Activated CD4-positive, alpha-beta T cell treated with anti-CD3 and anti-CD28 coated beads for 36 hours (primary cell): ENCODE measurements at places on chromosomes 5 and 9.

GRCh38 chr5:132294728-132295504 lies 722 bp downstream of the SLC22A4 start:
- peak; percentile 90 for DNase-seq

- no peak for DNase-seq
These were observed 205.6 kb upstream of the CLINT1 start for GRCh38 chr5:158064334-158065123.

GRCh38 chr9:87069690-87070089 lies 122.4 kb upstream of the GAS1 start:
- no peak for DNase-seq

- no peak for DNase-seq
These were observed 156.2 kb downstream of the RGS3 start for GRCh38 chr9:113619491-113620376.

DNA sequence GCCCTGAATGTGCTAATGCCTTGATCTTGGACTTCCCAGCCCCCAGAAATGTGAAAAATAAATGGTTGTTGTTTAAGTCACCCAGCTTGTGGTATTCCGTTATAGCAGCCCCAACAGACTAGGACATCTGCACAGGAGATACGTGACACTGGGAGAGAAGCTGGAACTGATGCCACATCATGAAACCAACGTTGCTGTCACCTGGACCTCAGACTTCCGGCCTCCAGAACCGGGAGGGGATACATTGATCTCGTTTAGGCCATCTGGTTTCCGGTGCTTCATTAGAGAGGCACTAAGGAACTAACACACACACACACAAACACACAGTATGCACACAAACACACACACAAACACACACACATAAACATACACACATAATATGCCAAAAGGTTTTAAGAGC lies 75.0 kb upstream of the ICE1 start:
- DNase-seq, result no peak

GRCh38 chr9:128201441-128202369 lies 1.5 kb upstream of the DNM1 start:
- DNase-seq, result no peak

- DNase-seq, result no peak
These were observed 116.7 kb downstream of the GOLPH3 start for GRCh38 chr5:32057187-32058096.

- DNase-seq, result no peak
These were observed 935 bp upstream of the MSX2 start for GRCh38 chr5:174723315-174723978.

GRCh38 chr5:32791536-32792243 lies 80.6 kb downstream of the NPR3 start:
- DNase-seq, result no peak

GRCh38 chr9:108668191-108668937 lies 187.4 kb downstream of the ACTL7B start:
- no peak for DNase-seq

GRCh38 chr5:144210655-144211054 lies 40.0 kb downstream of the KCTD16 start:
- no peak for DNase-seq

DNA sequence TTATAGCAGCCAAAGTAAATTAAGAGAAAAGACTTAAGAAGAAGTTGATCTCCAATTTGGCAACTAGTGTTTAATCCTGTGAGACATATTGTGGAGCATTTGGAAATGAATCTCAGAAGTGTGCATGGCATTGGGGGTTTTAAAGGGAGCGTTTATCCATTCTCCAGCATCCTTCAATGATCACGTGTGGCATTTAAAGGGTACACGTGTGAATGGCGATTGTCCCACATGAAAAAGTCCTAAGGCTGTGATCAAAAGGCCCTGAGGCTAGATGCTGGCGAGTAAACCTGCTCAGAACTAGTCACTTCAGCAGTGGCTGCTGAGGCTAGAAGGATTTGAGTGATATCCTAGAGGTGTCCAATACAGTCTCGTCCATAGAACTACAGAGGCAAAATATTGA lies 315.6 kb upstream of the CDH9 start:
- no peak for DNase-seq
